ENCODE measurements at places on chromosomes 7 and 10.
A peak's percentile ranks its signal among the peaks of the same experiment; 100 is the strongest.

- DNase-seq, result peak; percentile 98
Measured at GRCh38 chr10:102629661-102630614, 14.3 kb upstream of the TRIM8 start.

DNA sequence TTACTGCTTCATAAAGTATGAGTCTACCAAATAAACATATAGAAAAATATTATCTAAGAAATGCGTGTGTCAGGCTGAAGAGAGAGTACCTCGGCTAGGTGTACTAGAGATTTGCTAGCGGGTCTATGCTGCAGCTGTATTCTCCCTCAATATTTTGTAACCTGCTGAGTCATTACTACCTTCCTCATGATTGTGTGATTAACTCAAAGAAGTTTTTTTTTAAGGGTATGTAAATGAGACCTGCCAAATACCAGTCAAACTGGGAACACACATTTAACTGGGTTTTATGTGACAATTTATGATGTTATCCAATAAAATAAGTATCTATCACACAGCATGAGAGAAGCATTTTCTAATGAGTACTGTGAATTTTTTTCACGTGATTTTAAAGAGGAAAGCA, 180.4 kb downstream of the RNF133 start:
- peak; percentile 13 for DNase-seq

GRCh38 chr10:17951868-17952371, at the start of gene SLC39A12:
Gene SLC39A12, plus strand, starts transcription at chr10:17951918. Its CDS starts 1,359 bp downstream, at chr10:17953277.
- DNase-seq, result peak; percentile 76

- peak; percentile 44 for DNase-seq
Measured at GRCh38 chr7:37284805-37285231, 163.8 kb downstream of the ELMO1 start.

DNA sequence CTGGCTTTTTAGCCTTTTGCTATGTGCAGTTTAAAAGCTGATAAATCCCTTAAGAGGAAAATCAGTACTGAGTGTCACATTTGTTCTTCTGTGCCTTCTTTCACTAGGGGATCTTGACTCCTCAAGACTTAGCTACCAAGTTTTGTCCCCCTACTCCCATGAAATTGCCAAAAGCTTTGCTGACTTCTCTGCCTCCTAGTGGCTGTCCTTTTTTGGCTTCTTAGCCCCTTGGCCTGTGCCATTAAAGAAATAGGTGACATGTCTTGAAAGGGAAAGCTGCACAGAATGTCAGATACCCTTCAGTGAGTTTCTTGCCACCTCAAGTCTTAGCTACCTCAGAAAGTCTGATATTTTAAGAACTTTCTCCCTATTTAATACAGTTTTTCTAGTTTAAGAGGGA, 10.5 kb downstream of the MKLN1 start:
- no peak for DNase-seq

- DNase-seq, result no peak
Measured at GRCh38 chr10:31953080-31953479, 24.4 kb upstream of the ARHGAP12 start.

- DNase-seq, result no peak
Measured at GRCh38 chr7:92750946-92751345, 85.4 kb downstream of the CDK6 start.

- no peak for DNase-seq
Measured at GRCh38 chr10:74076961-74077360, 73.7 kb downstream of the AP3M1 start.

DNA sequence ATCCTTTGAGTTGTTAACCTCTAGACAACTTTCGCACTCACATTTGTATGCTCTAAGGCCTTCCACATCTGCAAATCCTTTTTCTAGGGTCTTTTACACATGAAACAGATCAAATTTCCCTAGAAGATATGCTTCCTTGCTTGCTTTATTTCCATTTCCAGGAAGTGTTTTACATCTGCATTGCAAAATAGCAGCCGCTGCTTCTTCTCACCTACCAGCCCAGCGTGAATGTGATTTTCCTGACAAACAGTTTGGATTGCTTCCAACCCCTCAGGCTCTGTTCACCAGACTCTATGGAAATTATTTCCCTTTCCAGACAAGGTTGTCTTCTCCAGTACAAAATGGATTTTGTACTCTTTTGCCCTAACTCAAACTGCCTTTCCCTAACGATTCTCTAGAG, 50.9 kb upstream of the PAPSS2 start:
- DNase-seq, result peak; percentile 29

GRCh38 chr10:52558090-52558489, 214.5 kb downstream of the MBL2 start:
- DNase-seq, result no peak

GRCh38 chr7:155930061-155930460, 117.8 kb upstream of the SHH start:
- no peak for DNase-seq

DNA sequence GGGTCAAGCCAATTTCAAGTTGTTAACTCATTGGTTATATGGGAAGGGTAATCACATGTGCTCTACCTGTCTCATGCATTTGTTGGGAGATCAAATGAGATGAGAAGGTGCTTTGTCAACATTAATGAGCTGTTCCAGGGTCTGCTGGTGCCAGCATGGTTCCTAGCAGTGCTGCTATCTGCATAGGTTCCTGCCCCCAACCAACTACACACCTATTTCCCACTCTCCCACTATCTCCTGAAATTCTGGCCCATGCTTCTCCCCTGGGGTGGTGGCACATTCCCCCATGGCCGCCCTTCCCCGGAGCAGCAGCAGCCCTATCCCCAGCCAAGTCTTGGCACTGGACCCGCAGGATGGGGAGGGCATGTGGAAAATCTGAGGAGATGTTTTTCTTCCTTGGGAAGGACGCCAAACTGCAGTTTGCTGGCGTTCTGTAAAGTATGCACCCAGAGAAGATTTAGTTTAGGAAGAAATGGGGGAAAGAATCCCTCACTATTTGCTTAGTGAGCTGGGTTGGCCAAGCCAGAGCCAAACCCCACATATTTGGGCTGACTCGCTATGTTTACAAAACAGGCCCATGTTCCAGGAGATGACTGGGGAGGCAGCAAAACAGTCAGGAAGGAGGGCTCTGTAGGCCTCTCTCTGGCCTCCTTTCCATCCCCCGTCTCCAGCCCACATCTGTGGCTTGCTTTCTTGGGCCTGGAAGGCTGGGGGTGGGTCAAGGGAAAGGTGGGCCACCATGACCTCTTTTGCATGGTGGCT, 42.5 kb downstream of the PPP1R3C start:
- peak; percentile 71 for DNase-seq
